ENCODE measurements at places on chromosomes 12 and 14. TPM values are rescaled to one million over a fixed set of nuclear protein-coding genes. Genes with fewer than 3 reads are reported as not detected.

- no peak for DNase-seq
These were observed 4.2 kb upstream of the XPOT start for GRCh38 chr12:64400041-64400440.

DNA sequence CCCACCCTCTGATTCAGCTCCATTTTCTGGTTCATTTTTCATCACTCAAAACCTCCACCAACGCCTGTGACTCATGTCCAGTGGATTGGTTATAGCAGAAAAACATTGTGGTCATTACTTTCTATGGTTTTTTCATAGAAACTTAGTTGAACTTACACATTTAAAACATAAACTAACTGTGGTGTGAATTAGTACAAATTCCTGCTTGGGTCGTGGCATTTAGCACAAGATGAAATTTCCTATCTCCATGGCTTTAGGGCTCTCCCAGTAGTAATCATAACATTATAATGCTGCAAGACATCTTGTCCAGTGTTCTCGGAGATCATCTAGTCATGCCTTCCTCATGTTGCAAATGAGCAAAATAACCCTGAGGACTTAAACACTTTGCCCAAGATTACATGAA, 7.1 kb downstream of the RNASE7 start:
- DNase-seq: no peak

- no peak for DNase-seq
These were observed 43.7 kb upstream of the BDKRB2 start for GRCh38 chr14:96160913-96161310.

DNA sequence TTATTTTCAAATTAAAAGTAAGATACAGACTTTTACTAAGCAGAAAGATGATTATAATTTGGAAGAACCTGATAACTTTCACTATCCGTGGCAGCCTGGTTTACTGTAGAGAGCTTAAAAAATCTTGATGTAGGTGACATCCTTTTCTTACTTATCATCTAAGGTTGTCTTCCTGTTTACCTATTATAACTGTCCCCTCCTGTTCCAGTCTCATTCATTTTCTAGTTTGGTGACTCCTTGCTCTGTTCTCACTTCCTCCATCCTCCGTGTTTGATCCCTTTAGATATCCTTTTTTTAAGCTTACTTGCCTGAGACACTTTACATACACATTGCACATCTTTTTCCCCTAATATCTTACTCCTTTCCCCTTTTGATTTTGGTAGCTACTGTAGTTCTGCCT, 27.5 kb downstream of the CCDC91 start:
- no peak for DNase-seq

- DNase-seq: no peak
These were observed 10.4 kb downstream of the LUM start for GRCh38 chr12:91100906-91101305.

GRCh38 chr14:94314890-94315289, 8.2 kb downstream of the SERPINA6 start:
- no peak for DNase-seq

Gene OSGEP
- total RNA-seq: 38.7 TPM

Gene KIF26A
- total RNA-seq: 5.9 TPM

Gene ATF1
- total RNA-seq: 3.8 TPM

Gene RCOR1
- total RNA-seq: 6.5 TPM

DNA sequence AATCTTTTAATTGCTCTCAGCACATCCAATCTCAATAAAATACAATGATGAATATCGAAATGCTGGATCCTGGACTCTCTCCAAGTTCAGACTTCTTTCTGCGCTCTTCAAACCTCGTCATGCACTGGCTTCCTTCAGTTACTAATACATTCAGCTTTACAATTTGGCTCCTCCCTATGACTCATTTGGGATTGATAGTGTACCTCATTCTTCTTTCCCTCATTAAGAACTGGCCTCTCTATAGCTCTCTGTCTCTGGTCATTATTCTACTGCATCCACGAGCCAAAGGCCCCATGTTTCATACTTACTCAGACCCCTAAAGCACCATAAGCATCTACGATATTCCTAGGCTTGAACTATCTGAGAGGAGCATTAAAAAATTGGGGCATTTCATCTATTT, 4.9 kb downstream of the TSPAN8 start:
- DNase-seq: no peak

Gene OTOGL
- total RNA-seq: 1.8 TPM

DNA sequence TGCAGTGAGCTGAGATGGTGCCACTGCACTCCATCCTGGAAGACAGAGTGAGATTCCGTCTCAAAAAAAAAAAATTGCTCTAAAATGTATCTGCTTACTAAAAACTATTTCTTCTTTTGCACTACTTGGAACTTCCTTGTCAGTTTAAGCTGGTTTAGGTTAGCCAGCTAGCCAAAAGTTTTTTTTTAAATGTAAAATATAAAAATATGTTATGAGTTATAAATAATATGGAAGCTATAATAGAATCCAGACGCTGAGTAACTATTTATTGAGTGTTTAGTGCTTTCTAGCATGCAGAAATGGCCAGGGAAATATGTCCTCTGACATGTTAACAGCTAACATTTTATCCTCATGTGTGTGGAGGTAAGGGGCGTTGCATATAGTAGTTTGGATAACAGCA, 85.6 kb downstream of the PLEKHA5 start:
- no peak for DNase-seq

DNA sequence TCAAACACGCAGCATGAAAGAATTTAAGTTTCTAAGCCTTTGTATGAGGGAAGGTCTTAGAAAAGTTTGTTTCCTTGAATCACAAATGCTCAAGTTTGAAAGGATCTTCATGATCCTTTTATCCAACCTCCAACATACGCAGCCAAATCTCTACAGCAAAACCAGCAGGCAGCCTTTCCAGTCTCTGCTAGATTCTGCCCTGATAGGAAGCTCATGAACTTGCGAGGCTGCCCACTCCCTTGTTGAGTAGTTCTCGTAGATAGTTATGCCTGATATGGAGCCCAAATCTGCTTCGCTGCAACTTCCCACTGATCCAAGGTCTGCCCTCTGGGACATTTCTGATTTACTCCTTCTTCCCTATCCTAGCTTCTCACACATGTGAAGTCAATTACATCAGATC, 272.9 kb downstream of the EGLN3 start:
- no peak for DNase-seq

Data from uterus (tissue), 4 donors.